CD4-positive, alpha-beta T cell treated with Interleukin-6 at 100 ng/mL for 8 hours (primary cell): ENCODE measurements at places on chromosomes 5 and 9.

DNA sequence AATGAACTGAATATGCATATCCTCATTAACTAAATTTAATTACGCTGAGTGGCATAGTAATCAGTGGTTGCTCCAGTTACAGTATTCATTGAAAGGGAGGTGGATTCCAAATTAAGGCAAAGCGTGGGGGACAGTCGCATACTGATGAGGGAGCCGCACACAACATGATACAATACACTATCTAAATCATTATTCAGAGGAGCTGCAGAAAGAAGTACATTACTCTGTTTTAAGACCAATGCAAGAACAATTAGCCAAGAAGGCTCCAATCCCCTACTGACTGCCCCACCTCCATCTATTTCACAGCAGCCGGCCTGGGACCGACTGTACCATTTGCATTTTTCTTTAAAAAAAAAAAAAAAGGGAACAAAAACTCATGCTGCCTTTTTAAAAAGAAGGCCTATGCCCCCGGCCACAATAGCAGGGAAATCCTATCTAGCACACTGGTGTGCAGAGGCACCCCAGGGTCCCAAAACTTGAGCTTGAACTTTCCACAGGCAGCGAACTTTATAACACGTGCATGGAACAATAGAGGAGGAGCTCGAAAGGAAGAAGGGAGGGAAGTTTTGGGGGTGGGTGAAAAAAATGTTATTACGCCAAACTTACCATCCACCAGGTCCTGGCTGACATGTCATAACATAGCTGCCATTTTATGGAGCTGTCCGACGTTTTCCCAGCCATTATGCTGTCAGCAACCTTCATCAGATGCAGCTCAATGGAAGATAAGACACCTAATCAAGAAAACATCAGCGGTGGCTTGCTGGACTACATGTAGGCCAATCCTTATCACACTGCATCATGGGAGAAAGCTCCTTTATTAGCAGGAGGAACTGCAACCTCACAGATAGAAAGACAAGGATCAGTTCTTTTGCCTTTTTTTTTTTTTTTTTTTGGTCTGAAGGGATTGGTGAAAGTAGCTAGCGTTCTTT, 161.6 kb downstream of the ZDHHC21 start:
- DNase-seq: no peak

- DNase-seq: no peak
Measured at GRCh38 chr9:125146247-125146646, 2.9 kb upstream of the SCAI start.

DNA sequence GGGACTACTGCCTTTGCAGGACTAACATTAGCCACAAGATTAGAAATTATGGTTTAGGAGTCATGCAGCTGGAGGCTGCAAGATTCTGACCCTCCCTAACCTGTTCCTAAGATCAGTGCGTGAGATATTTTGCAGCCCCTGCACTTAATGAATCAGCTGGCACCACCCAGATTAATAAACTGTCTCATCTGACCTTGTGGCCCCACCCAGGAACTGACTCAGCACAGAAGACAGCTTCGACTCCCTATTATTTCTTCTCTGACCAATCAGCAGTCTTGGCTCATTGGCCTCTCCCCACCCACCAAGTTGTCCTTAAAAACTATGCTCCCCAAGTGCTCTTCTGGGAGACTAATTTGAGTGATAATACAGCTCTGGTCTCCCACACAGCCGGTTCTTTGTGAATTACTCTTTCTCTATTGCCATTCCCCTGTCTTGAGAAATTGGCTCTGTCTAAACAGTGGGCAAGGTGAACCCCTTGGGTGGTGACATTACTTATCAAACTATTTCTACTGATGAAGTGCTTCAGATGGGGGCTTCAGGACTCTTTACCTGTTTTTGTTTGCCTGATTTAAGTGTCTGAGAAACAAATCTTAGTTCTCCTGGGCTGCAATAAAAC, 17.0 kb downstream of the CTSL start:
- no peak for DNase-seq

GRCh38 chr5:107951309-107951708, 280.6 kb upstream of the EFNA5 start:
- no peak for DNase-seq

GRCh38 chr9:116789081-116789480, 102.0 kb downstream of the TRIM32 start:
- DNase-seq: no peak

GRCh38 chr5:65880496-65881072, 45.8 kb upstream of the ERBIN start:
- no peak for DNase-seq

- DNase-seq: no peak
Measured at GRCh38 chr9:17361378-17361777, 217.5 kb upstream of the SH3GL2 start.

DNA sequence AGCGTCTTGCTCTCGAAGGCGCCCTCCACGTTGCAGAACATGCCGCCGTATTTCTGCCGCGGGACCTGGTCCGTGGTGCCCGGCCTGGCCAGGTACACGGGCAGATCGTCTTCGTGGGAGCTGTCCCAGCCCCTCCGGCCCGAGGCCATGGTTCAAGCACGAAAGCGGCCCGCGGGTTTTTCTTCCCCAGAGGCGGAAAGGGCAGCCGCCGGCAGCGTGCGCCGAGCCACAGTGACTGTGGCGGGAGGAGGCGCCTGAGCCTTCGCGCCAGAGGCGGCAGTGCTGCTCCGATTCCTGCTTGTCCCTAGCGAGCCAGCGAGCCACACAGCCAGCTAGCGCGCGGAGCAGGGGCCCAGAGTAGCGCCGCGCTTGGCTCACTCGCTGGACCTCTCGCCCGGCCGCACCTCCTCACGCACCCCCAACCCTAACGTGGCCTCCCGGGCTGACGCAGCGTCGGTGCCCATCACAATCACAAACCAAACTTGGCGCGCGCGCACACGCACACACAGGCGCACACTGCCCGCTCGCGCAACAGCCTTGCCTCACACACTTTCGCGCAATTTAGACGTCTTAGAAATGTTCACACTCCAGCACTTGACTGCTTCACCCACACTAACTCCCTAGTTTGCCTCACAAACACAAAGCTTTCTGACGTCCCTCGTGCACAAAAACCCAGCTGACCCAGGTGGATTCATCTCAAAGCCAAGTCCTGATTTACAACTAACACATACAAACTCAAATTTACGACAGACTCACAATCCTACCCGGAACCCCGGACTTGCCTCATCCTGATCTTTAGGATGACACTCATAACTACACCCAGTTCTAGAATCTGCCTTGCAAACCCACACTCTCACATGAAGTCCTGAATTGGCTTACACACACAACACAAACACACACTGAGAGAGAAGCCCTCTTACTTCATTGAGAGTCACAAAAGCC, at the start of gene DPYSL3:
Gene DPYSL3, minus strand, starts transcription at position 359 of the 942 bp plus-strand sequence. Its CDS starts 210 bp downstream, at position 149.
- no peak for DNase-seq

DNA sequence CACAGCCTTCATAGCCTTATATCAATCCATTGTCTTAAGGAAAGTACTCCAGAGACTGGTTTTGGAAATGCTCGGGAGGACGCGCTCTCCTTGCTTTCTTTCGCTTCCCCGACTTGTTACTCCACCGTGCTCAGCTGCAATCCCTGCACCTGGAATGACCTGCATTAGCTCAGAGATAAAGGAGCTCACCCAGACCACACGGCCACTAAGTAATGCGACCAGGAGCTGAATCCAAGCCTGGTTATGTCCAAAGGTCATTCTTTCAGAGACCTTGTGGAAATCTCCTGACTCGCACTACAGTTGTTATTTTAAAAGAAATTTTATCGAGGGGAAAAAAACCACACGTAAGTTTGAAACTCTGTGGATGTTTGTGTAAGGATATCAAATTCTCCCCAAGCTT, 135.3 kb upstream of the DPYSL3 start:
- no peak for DNase-seq

DNA sequence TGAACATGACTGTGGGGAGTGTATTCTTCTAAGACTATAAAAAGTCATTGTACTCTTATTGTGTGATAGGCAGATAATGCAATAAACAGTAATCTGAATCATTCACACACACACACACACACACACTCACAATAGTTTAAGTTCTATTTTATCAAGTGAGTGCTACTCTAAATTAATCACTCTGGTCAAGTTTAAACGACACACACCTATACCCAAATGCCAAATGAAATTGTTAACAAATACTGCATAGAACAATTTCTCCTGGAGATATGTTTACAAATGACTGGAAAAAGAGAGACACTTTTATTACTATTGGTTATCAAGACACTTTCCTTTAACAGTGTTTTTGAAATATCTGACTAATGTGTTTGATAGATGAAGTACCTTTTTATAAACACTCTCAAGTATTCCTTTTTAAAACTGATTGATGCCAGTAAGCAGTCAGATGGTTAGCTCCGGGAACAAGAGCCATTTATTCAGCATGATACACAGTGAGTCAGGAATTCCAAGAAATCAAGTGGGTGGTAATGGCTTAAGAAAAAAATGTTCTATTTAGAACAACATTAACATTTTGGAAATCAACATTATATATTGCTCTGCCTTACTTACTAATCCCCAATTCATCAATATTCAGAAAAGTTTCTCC, 521.6 kb upstream of the ST8SIA4 start:
- no peak for DNase-seq

- DNase-seq: no peak
Measured at GRCh38 chr9:696332-697323, 144.9 kb upstream of the DMRT1 start.

GRCh38 chr5:179348843-179349242, 3.6 kb upstream of the ADAMTS2 start:
- DNase-seq: no peak

GRCh38 chr9:18778846-18779245, 254.2 kb downstream of the SAXO1 start:
- no peak for DNase-seq

DNA sequence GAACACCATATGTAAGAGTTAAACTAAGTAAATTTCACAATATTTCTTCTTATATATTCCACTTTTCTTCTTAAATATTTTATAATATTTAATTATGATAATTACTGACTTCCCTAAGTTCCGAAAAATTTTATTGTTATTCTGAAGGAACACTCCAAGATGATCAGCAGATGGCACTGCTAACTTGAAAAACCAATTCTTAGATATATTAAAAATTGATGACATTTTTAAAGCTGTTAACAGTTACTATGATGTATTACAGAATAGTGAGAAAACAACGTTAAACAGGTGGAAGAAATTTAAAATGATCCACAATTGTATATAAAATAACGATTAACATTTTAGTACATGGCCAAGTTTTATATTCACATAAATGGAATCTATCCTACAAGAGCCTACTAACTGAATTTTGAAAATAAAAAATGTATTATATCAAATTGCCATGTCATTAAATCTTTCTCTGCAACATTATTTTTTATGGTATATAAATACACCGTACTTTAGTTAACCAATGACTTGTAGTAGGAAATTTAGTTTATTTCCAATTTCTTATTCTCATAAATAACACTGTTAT, 30.1 kb upstream of the MUSK start:
- no peak for DNase-seq

- no peak for DNase-seq
Measured at GRCh38 chr5:158537366-158537765, 562.4 kb downstream of the EBF1 start.

DNA sequence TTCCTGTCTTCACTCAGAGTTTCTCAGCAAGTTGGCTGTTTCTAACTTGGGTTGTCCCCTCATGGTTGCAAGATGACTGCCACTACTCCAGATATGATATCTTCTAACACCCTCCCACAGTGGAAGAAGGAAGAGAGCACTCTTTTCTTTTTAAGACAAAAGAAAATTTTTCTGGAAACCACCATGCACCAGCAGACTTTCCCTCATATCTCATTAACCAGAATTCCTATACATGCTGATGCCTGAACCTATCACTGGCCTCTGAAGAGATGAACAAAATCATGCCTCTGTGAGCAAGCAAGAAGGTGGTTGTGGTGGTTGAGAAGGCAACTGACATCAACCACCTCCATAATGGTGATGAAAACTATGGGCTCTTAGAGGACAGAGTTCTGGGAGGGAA, 56.8 kb downstream of the FEM1C start:
- DNase-seq: no peak

- no peak for DNase-seq
Measured at GRCh38 chr9:96441798-96442445, 8.0 kb upstream of the HABP4 start.

DNA sequence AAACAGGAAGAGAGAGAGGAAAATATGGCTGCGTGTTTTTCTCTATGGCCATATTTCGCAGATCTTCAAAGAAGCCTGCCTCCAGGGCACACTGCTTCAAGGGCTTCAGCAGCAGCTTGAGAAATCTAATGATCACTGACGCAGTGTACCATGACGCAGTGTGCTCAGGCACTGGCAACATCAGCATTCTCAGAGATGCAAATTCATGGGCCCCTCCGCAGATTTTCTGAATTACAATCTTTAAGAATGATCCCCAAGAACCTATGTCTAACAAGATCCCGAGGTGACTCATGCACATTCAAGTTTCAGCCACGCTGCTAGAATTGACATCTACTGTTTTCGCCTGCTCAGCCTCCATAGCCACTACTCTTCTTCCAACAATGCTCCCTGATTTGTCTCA, 143.9 kb upstream of the ZNF366 start:
- DNase-seq: no peak

GRCh38 chr5:91123901-91124300, 259.2 kb downstream of the ARRDC3 start:
- no peak for DNase-seq

GRCh38 chr9:93079371-93079770, 16.6 kb upstream of the CARD19 start:
- no peak for DNase-seq

DNA sequence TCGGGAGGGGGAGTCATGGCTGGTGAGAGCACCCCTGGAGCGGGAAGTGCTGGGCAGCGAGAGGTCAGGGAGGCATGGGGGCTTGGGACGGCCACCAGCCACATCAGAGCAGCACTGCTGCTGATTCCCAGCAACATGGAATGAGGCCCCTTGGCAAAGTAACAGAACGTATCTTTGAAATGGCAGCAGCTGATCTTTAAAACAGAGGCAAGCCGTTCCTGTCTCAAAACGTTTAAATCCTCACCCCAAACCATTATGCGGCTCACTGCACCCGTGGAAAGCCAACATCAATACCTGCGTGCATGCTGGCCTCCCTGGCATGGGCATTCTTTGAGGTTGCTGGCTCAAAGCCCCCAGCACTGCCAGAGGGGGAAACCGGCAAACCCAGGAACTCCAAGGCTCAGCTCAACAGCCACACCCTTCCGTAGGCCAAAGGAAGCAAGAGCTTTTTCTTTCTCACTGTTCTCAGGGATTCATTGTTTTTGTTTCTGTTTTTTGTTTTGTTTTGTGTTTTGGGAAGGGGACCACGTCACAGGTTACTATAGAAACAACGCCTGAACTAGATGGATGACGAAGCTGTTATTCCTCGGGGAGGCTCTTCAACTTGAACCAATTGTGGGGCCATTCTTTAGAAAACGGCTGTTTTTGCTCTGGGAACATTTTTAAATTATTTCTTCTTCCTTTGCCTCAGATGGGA, 28.1 kb upstream of the OBP2B start:
- DNase-seq: no peak

GRCh38 chr5:74185599-74185998, 454.9 kb downstream of the ENC1 start:
- DNase-seq: no peak

DNA sequence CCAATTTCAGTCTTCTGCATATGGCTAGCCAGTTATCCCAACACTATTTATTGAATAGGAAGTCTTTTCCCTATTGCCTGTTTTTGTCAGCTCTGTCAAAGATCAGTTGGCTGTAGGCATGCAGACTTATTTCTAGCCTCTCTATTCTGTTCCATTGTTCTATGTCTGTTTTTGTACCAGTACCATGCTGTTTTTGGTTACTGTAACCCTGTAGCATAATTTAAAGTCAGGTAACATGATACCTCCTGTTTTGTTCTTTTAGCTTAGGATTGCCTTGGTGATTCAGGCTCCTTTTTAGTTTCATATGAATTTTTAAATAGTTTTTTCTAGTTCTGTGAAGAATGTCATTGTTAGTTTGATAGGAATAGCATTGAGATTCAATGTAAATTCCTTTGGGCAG, 104.9 kb upstream of the SLCO6A1 start:
- no peak for DNase-seq

- DNase-seq: no peak
Measured at GRCh38 chr5:91103353-91104061, 279.6 kb downstream of the ARRDC3 start.
